ENCODE measurements at places on chromosomes 12 and 14. TPM values are rescaled to one million over a fixed set of nuclear protein-coding genes. Genes with fewer than 3 reads are reported as not detected.

Gene TUNAR
- not detected for polyA plus RNA-seq

DNA sequence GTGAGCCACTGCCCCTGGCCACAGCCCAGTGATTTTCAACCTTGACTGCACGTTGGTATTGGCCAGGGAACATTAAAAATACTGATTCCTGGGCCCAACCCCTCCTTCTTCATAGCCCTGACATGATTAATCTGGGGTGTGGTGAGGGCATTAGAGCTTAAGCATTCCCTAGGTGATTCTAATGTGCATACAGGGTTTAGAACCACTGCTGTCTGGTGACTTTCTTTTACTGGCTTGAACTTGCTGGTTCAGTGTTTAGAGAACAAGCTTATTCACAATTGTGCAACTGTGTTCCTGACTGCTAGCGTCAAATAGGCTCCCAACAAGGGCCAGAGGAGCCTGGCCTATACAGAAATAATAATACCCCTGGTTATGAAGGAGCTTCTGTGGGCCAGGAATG lies 488.8 kb upstream of the CCDC196 start:
- DNase-seq = no peak

DNA sequence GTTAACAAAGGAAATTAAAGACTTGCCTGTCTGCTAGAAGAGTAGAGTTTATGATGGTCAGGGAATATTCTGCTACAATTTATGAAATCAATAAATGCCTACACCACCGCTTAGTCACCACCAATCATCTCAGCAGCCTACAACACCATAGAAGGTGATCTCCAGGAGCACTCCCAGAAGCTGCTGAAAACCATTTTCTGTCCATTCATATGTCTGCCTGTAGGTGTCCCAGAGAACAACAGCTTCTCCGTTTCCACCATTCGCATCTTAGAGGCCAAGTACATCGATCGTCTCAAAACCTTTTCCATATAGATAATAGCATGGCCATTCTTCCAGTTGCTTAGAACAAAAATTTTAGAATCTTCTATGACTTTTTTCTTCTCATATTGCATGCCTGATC lies 303.4 kb downstream of the KCNC2 start:
- no peak for DNase-seq

Gene PPP1R36
- 0.72 TPM for polyA plus RNA-seq

DNA sequence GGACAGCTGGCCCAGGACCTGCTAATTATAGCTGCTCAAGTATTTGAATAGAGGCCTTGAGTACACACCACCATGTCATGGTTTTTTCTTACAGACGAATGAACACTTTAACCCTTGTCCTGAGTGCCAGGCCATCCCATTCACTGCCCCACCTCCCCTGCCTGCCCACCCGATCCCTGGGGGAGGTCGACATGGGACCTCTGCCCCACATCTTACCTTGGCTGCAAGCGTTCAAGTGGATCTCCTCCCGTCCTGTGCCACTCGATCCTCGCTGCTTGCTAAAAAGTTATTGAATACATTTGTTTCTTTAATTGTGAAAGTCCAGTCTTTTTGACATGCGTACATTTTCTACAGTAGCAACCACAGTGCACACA lies 10.3 kb downstream of the RTL1 start:
- DNase-seq = no peak

Gene MYL2
- 435 TPM for polyA plus RNA-seq

DNA sequence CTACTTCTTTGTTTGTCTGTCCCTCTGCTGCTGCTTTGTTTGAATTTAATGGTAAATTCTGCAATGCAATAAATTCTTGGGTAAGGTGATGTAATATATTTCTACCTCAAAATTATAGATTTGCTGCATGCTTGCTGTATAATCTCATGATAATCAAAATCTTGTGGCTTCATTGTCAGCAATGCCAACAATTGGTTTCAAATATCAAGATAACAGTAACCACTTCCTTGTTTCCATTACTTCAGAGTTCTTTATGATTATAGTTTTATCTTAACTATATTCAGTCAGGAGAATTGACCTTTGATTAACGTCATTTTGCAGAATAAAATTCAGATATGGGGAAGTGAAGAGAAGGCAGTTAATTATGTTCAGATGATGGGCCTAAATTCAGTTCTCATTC lies 30.2 kb upstream of the RNU6-8 start:
- DNase-seq = no peak

DNA sequence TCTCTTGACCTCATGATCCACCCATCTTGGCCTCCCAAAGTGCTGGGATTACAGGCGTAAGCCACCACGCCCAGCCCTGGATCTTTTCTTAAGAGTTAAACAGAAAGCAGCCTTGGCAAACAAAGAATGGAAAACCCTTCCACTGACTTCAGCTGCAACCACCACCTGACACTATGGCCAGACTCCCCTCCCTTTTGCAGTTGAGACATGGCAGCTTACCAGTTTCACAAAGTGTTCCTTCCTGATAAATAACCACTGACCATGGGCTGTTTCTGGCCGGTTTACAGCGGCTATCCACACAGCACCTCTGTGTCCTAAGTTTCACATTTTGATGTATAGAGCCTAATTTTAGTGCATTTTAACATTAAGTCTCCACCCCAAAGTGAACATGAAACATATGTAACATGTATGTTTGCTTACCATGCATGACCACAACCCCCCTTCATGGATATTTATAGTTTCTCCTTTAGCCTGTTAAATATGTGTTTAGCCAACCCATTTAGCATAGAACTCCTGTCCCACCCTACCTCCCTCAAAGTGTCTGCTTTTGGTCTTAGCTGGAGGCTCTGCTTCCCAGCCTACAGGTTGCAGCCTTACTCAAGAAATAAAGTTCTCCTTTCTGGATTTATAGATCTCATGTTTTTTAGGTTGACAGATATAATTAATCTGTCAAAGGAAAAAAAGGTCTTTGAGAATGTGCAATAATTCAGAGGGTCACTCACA lies 32.7 kb upstream of the RAB21 start:
- no peak for DNase-seq

DNA sequence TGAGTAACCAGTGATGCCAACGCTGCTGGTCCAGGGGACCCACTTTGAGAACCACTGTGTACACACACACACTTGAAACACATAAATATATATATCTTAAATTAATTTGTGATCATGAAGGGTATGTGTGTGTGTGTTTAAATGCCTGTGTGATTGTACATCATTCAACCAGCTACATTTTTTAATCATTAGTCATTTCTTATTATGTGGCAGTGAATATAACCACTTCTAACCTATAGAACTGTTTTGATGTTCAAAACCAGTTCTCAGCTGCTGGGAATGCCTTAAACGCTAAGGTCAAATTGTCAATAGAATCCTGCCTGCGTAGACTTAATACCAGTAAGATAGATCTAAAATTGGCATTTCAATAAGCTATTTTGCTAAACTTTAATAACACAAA lies 330.0 kb downstream of the SYT1 start:
- no peak for DNase-seq

- no peak for DNase-seq
These were observed 67.1 kb upstream of the VPS33A start for GRCh38 chr12:122333142-122334087.

GRCh38 chr12:131468206-131468605 lies 242.7 kb upstream of the SFSWAP start:
- DNase-seq = no peak

DNA sequence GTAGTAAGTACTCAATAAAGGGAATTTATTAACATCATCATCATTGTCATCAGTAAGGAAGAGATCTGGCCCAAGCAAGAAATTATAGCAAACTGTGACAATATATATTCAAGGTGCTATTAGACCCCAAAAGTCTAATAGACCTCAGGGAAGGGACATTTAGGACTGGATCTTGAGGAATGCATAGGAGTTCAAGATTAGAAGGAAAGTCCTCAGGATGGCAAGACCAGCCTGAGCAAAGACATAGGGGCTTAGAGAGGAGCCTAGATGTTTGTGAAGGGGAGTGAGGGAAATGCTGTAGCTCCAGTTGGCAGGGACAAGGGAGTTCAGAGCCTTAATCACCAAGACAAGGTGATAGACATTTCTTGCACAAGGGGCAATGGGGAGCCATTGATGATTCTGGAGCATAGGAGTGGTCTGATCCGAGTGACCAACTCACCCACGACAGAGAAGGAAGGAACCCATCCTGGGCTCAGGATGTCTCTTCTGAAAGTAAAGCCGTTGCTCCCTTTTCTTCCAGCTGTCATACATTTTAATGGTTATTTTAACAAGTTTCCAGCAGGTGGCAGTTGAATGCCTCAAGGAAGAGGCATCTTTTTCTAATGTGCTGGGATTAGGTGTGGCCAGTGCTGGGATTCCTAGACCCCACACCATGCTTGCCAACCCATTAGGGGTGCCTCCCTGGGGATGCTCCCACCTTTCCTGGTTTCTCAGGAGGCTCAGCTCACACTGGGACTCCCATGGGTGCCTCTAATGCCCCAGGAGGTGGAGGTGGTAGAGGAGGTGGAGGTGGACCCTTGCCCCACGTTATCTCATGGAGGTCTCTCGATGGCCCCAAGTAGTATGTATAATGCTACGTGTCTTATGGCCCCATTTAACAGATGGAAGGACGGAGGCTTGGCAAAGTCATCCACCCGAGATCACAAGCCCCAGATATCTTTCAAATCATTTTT lies 37.8 kb downstream of the PHETA1 start:
- no peak for DNase-seq

Gene OASL
- 0.68 TPM for polyA plus RNA-seq

DNA sequence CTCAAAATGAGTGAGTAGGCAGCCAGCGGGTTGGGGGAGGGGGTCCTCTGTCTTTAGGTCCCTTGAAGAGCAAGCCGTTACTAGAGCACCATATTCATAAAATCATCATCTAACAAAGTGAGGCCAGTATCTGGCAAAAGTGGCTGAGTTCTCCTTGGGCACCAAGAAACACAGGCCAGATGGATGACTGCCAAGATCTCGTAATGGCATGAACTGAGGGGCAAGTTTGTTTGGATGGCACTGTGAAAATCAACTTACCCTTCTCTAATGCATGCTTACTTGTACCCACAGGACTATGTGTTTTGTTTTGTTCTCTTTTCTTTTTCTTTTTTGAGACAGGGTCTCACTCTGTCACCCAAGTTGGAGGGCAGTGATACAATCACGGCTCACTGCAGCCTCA lies 41.6 kb downstream of the GNPTAB start:
- DNase-seq = no peak

- DNase-seq = no peak
These were observed 9.8 kb downstream of the CCDC85C start for GRCh38 chr14:99593971-99594841.

DNA sequence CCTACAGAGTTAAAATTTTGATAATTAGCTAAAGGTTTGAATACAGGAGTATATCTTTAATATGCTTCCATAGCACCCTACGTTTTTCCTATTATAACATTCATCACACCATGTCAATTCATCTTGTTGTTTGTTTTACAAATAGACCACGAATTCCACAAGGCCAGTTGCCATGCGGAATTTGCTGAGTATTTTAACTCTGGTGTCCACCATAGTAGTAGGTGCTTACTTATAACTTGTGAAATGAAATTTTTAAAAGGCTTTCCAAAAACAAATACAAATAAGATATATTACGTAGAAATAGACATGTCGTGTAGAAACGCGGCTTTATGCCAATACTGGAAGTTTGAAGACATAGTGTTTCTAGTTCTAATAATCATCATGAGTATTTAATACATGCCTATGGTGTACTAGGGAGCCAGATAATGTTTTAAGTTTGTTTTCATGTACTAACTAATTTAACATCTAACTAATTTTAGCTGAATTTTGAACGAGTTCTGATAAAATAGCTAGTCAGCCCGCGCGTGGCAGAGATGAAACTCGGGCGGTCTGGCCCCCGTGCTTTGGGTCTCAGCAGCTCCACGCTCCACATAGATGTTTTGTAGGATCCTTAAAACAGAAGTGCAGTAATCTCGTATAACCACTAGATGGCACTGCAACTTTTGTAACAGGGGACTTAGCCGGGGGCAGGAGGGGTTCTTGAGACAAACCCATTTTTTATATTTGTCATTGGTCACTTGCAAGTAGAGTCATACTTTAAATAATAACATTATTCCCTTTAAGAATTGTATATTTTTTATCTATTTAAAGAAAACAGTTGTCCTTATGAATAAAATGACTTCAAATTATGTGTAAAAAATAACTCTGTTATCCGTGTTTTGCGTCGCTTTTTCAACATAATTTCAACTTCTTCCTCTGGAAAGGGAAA lies 10.2 kb downstream of the CD69 start:
- peak; percentile 61 for DNase-seq

DNA sequence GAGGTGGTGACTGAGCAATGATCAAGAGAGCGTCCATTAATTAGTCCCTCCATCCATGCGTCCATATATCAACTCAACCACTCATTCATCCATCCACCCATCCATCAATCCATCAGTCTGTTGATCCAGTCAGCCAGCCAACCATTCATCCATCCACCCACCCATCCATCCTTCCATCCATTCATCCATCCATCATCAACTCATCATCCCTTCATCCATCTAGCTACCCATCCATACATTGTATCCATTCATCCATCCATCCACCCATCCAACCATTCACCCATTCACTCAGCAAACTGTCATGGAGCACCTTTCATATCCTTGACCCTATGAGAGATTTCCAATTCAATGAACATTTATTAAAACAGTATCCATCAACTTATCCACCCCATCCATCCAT lies 28.1 kb downstream of the MAP1LC3B2 start:
- DNase-seq = no peak

GRCh38 chr12:23895792-23896218 lies 53.7 kb downstream of the SOX5 start:
- no peak for DNase-seq

Gene FAM90A1
- 0.07 TPM for polyA plus RNA-seq

Gene AJUBA
- polyA plus RNA-seq = 4.8 TPM

Gene OAS3
- 5.1 TPM for polyA plus RNA-seq

Gene PNN
- 22.4 TPM for polyA plus RNA-seq

Gene CCDC85C
- 31.5 TPM for polyA plus RNA-seq

Measured in right cardiac atrium (tissue), 5 donors.